ENCODE measurements at places on chromosomes 3 and 15. TPM values are rescaled to one million over a fixed set of nuclear protein-coding genes. Genes with fewer than 3 reads are reported as not detected.

DNA sequence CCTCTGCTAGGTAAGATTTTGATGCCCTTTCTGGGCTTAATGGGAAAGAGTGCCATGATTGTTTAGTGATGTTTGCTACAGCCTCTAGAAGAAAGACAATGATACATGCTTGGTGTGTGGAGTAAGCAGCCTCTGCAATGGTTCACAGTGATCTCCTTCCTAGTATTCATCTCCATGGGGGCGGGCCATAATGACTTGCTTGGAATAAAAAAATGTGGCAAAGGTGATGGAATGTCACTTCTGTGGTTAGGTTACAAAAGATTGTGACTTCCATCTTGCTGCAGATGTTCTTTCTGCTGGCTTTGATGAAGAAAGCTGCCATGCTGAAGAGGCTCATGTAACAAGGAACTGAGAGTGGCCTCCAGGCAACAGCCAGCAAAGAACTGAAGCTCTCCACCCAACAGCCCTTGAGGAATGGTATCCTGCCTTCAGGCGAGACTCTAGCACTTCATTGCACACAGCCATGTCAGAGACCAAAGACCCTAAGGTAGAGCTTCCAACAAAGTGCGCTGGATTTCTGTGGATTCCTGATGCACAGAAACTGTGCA, 139.1 kb upstream of the LRIG1 start:
- no peak for DNase-seq

GRCh38 chr15:89075846-89076245, 12.4 kb upstream of the ABHD2 start:
- no peak for DNase-seq

DNA sequence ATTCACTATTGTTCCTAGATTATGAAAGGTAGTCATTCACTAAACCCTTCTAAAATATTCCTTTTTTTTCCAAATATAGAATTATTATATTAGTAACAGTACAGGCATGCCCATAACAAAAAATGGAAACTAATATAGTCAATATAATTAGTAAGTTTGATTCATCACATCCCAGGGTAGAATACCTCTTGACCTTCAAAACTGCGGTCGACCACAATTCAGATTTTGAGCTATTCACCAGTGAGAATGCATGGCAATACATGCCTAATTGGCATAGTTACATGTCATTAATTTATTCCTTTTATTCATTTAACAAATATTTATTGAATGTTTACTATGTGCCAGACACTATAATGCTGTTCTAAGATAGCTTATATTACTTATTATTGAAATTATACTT, 98.0 kb downstream of the CHL1 start:
- no peak for DNase-seq

Gene GASK1A
- 7.8 TPM for polyA plus RNA-seq

Gene RTP4
- polyA plus RNA-seq = 0.79 TPM

DNA sequence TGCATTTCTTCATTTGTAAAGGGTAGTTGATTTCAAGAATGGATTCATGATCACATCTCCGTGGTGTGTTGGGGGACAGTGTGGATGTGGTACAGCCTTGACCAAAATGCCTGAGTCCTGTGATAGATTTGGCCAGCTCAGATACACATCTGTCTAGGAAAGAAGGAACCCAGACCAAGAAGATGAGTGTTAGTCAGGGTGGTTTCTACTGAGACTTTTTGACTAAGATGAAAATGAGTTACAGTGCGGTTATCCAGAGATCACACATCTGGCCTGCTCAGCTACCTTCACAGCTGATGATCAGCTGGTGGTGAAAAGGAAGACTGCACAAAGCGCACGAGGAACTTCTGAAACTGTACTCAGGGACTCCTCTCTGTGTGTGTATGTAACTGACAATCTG, 68.0 kb downstream of the FNDC3B start:
- no peak for DNase-seq

- DNase-seq = no peak
Measured at GRCh38 chr3:10149226-10149625, 7.6 kb downstream of the VHL start.

- no peak for DNase-seq
Measured at GRCh38 chr3:40450438-40450837, 6.7 kb upstream of the RPL14 start.

DNA sequence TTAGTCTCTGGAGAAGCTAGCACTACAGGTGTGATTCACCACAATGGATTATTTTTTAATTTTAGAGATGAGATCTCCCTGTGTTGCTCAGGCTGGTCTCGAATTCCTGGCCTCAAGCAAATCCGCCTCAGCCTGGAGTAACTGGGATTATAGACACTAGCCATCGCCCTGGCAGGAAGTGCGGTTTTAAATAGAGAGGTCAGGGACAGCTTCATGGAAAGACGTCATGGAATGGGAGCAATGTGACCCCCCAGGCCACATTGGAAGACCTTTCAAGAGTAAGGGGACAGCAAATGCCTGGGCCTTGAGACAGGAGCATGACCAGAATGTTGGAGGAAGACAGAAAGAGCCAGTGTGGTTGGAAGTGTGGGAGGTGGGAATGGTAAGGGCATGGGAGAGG, 2.2 kb upstream of the ISG20 start:
- no peak for DNase-seq

Data from left renal pelvis (tissue), 4 donors.